Mucosa of descending colon (tissue), 3 donors: ENCODE measurements at places on chromosomes 11 and 22. TPM values are rescaled to one million over a fixed set of nuclear protein-coding genes. Genes with fewer than 3 reads are reported as not detected.

DNA sequence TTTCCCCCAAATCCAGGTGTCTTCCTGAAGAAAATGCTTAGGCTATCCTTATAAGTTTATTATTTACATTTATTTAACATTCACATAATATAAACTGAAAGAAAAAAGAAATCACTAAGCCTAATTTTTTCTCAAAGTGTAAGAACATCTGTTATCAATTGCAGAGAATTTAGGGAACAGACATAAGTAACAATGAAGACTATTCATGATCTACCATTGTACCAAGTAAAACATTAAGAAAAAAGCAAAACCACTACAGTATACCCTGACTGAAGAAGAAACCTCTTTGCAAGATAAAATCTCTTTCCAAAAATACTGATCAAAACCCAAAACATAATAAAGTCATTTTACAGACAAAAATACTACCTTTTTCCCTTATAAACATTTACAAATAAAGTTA, 60.5 kb downstream of the NUP98 start:
- DNase-seq = no peak

DNA sequence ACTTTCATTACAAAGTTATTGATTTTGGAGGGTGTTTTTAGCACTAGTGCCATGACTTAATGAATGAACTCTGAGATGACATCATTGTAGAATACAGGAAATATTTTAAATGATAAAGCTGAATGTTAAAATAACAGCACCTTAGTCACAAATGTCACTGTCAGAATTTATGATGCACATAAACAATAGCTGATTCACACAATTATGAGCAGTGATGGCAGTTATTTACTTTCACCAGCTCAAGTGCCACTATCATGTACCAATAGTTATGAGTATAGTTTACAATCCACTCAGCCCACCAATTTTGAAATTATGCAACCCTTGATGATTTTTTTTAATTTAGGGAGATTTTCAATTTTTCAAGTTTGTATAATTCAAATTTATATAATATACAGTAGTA, 23.0 kb downstream of the SERPING1 start:
- no peak for DNase-seq

DNA sequence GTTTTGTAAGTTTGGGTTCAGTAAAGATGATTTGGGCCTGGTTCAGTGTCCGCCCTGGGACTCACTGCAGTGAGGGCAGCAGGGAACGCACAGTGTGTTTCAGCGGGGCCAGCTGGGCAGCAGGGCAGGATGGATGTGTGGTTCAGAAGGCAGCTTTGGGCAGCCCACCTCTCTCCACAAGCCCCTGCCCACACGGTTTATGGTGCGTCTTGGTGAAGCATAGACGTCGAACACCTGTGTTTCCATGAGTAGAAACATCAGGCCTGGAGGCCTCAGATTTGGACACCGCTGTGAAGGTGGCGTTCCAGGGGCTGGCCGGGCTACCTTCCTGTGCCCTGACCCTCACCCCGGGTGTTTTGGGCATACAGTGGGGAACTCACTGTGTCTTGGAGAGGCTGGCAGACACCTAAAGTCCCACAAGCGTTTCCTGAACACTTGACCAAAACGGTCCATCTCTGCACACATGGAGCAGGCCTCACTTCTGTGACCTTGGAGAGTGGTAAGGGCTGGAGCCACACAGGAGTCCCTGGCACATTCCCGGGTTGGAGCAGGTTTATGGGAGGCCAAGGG, 59.0 kb downstream of the ST14 start:
- DNase-seq = no peak

DNA sequence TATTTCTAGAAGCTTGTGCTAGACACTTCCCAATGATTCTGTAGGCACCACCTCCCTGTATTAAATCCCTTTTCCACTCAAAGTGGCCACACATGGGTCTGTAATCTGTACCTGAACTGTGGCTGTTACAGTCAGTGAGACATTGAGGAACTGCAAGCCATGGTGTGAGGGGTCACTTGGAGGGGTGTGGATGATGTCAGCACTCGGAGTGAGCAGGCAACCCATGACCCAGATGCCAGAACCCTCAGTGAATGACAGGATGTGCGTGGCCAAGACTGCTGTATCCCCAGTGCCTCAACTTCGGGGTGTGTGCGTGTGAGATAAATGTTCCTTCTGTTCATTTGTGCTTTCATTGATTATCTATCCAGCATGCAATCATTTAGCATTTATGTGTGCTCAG, 14.7 kb upstream of the SHANK3 start:
- DNase-seq = no peak

- DNase-seq = no peak
These were observed 855.9 kb downstream of the TBC1D22A start for GRCh38 chr22:47618180-47619010.

GRCh38 chr11:130202009-130202817, 42.6 kb downstream of the ST14 start:
- peak; percentile 28 for DNase-seq

DNA sequence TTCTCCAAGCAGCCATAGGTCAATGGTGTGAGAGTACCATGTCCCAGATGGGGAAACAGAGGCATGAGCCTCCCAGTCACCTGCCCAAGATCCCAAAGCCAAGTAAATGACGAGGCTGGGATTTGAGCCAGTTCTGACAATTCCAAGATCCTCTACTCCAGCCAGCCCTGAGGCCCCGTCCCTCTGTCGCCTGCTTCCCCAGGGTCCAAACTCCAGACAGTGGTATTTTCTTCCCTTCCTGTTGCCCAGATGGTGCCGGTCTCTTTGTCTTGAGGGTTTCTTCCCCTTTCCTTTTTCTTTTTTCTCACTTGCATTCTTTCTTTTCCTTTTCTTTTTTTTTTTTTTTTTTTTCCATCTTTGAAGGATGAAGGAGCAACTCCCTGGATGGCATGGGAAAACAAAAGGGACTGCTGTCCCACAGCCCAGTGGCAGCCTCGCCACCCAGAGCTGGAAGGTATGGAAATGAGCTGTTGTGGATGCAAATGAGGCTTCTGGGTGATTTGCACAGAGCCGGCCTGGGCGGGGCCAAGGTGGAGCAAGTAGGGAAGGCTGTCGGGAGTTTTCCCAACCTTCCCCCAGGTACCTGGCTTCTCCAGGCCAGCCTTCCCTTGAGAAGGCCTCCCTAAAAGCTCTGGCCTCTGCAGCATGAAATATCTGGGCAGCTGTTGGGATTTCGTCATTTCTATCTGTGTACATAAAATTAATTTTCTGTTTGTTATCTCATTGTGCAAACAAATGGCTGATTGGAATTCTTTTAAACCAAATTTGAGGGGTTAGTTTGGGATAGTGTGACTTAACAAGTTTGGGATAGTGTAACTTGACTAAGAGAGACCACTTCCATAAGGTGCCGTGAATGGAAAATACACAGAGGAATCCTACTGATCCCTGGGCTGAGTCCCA, 146.8 kb downstream of the MN1 start:
- DNase-seq = no peak

GRCh38 chr11:65637794-65638419, at the start of gene SIPA1:
Gene SIPA1 (plus strand): TSS chr11:65638101. CDS start chr11:65640922, 2,821 bp downstream.
- DNase-seq = peak; percentile 85

DNA sequence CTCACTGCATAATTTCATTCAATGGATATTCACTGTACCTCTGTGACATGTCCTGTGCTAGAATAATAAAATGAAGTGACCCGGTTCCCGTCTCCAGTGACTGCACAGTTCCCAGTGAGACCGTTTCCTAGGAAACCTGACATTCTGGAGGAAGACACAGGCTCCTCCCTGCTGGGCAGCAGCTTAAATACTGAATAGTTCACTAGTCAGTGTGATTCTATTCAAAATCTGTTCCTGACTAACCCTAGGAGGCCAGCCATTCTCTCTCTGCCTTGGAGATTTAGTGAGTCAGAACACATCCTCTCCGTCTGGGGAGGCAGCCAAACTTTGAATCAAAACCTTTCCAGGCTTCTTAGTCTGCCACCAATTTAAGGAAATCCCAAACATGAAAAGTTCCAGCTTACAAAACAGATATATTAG, 11.3 kb downstream of the TRIM66 start:
- DNase-seq = no peak

GRCh38 chr11:111908639-111909305, 2.8 kb downstream of the CRYAB start:
- DNase-seq = no peak

- no peak for DNase-seq
These were observed 56.9 kb upstream of the PRR5 start for GRCh38 chr22:44645083-44645482.

- DNase-seq = no peak
These were observed 2.7 kb upstream of the RAB1B start for GRCh38 chr11:66265531-66266377.

- no peak for DNase-seq
These were observed 208.4 kb upstream of the TBCEL start for GRCh38 chr11:120815319-120816100.

GRCh38 chr22:28443526-28443876, 236.1 kb downstream of the TTC28 start:
- DNase-seq = peak; percentile 83

DNA sequence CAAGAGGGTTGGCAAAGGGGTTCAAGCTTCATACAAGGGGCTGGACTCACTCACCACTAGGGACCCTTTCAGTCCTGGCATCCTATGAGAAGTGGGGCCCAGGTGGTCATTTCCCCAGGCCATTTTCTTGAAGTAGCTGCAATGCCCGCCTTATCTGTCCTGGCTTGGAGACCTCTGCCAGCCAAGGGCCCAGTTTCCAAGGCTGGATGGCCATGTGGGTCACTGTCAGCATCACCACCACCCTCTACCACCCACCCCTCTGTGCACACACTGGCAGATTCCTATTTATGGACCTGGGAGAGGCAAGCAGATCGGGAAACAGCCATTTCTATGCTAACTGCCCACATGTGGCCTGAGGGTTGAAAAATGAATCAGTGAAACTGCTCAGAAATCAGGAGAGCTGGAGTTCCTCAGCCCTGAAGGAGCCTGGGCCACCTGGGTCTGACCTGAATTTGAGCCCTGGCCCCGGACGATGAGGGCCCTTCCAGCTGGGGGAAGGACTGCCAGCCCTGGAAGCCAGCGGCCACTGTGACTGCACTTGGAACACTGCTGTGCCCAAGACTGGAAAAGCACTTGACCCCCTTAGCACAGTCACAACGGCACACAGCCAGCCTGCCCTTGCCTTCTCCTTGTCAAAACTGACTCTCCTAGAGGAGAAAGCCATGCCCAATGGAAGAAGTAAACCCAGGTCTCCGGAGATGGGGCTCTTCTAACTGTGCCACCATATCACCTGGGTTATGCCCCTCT, 442.2 kb downstream of the BUD13 start:
- no peak for DNase-seq

DNA sequence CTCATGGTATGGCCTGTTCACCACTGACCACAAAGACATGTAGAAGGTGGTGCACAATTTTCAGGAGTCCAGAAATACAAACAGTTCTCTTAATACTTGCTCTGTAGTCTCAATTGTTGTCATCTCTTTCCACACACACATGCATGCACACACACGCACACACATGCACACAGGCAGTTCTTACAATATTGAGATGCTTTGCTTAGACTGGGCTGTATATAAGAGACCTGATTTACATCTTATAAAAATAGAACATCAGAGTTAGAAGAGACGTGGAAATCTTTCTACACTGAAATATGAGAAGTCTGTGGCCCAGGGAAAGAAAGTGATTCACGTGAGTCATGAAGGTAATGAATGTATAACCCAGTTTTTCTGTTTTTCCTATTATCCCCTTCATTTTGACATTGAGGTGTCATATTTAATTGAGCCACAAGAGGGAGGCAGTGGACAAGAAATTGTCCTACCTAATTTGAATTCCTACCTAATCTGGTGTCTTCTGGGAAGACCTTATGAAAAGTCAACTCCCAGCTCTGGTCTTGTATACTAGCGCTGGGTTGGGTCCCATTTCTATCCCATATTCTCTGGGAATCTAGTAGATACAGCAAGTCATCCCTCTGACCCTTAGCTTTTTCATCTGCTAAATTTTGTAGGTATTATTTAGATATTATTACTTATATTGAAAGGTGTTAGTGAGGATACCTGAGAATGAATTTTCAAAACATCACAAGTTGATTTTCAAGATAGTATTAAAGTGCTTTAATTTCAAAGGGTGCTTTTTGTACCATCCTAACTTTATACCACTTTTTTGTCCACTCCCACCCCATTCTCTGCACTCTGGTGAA, 14.9 kb upstream of the MS4A4A start:
- no peak for DNase-seq

GRCh38 chr11:20046416-20046815, 113.9 kb downstream of the DBX1 start:
- no peak for DNase-seq

- DNase-seq = no peak
These were observed 87.5 kb downstream of the MN1 start for GRCh38 chr22:27714068-27714467.

- no peak for DNase-seq
These were observed 27.9 kb upstream of the PDE2A start for GRCh38 chr11:72702096-72702495.

DNA sequence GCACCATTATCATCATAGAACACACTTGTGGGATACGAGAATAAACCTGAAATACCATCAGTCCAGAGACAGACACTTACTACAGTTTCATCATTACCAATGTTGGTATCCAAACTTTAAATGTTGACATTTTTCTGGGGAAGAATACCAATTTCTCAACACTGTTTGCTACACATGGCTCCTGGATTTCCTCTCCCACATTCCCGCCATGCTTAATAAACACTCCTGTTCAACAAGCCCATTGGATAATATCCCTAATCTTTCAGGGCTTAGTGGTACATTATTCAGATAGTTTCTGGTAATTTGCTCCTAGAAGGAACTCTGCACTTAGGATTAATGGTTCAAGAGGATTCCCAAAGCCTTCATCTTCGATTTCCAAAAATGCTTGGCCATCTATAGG, 48.2 kb downstream of the CSF2RB start:
- no peak for DNase-seq

- DNase-seq = peak; percentile 56
These were observed 3.5 kb downstream of the CBX7 start for GRCh38 chr22:39148727-39149535.

DNA sequence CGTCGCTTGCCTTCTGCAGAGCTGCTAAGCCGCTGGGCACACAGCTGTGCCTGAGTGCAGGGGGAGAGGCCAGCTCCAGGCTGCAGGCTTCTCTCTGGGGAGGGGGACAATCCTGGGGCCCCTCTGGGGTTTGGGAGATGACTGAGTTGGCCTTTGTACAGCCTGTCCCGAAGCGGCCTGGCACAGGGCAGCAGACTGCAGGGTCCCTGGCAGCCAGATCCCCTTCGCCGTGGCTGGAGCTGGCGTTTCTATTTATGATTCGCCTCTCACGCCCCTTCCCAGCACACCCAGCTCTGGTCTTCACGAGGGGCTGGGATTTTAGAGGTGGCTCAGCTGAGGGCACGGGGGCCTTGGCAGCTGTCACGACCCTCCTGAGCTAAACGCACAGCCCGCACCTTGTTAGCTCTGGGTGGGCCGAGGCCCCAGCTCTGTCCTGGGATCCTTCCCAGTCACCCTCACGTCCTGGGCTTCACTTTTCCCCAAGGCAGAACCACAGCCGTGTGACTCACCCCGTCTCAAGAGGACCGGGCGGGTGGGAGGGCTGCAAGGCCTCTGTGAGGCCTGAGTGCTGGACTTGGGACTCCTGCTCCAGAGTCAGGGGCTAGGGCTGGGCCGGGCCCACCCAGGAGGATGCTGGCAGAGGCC, 18.4 kb downstream of the OSBPL5 start:
- no peak for DNase-seq

GRIA4 gene
- 1.6 TPM for total RNA-seq

HIKESHI gene
- total RNA-seq = 32.0 TPM

TMEM132A gene
- total RNA-seq = 8.5 TPM

PRAME gene
- total RNA-seq = not detected

ART5 gene
- total RNA-seq = not detected

PVALB gene
- not detected for total RNA-seq

ESAM gene
- 8.4 TPM for total RNA-seq

TANGO2 gene
- 27.6 TPM for total RNA-seq

SLC22A12 gene
- not detected for total RNA-seq

CELSR1 gene
- total RNA-seq = 1.9 TPM

P2RY2 gene
- 14.5 TPM for total RNA-seq

LMO1 gene
- not detected for total RNA-seq

OTOG gene
- total RNA-seq = not detected
